DMS 273 treated with DMSO at 0.1 percent for 48 hours (cell line): ENCODE measurements at places on chromosomes 11 and 22.

- DNase-seq = no peak
These were observed 608 bp downstream of the MLC1 start for GRCh38 chr22:50084614-50085021.

GRCh38 chr11:120714438-120714837, 202.9 kb downstream of the GRIK4 start:
- no peak for DNase-seq

DNA sequence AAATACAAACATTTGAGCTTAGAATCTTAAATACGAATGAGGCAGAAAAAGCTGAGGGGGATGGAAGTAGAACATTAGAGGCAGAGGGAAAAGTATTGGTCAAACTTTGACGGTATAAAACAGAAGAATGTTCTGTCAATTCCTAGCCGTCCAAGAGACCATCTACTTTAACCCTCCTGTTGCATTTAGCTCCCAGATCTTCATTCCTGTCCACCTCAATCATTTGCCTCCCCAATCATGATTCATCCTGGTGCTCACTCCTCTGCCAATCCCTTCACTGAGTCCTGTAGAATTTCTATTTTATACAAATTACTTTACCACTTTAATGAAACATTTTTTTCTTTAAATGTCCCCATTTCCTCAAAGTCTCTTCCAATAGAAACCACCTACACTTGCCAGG, 28.2 kb downstream of the C2CD3 start:
- no peak for DNase-seq

DNA sequence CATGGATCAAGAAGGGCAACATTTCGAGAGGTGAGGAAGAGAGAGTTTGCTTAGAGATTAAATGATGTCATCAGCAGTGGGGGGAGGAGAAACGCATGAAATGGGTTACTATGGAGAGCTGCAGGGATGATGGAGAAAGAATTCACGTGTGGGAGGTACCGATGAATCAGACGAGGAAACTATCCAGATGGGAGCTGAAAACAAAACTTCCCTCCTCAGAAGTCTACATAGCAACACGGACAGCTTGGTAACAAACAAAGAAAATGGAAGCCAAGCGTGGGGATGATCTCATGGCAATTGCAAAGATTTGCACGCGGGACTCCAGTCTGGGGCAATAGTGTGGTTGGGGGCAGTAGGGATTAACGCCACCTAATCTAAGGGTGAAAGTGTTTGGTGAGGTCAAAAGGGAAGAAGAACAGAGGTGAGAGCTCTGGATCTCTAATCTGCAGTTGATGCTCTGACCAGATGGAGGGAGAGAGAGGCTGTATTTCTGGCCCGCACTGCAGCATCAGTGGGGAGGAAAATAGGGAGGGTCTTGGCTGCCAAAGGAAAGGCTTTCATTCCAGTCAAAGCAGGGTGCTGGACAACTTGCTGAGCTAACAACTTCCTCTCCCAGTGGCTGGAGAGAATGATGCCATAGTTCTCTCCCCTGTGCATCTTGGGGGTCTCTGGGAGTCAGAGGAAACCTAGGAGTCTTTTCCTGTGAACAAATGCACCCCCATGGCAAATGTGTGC, 43.4 kb upstream of the CSNK2A3 start:
- no peak for DNase-seq

GRCh38 chr11:15905366-15906104, 450.8 kb downstream of the SOX6 start:
- no peak for DNase-seq

GRCh38 chr11:123238297-123238696, 43.2 kb upstream of the CLMP start:
- no peak for DNase-seq

DNA sequence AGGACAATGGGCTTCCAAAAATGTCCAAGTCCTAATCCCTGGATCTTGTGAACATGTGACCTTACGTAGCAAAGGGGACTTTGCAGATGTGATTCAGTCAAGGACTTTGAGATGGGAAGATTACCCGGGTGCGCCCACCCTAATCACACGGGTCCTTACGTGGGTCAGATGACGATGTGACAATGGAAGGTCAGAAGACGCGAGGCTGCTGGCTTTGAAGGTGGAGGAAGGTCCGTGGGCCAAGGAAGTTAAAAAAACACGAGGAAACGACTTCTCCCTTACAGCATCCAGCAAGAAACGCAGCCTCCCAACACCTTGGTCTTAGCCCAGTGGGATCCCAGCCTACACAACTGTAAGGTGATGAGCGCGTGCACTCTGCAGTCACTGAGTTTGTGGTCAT, 860.1 kb downstream of the TBC1D22A start:
- DNase-seq = no peak

DNA sequence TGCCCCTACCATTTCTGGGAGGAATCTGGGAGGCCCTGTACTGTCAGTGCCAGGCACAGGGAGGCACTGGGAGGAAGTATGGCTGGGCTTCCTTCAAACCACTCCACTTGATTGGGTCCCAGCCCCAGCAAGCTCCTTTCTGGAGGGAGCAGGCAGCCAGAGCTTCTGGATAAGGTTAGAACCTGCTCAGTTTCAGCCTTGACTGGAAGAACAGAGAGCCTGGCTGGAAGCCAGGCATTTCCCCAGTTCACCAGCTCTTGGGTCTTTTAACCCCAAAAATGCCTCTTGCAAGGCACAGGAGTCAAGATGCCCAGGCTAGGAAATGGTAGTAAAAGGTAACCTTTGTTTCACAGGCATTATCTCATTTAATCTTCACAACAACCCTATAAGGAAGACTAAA, 9.0 kb upstream of the KCTD14 start:
- peak; percentile 3 for DNase-seq

- no peak for DNase-seq
These were observed 437.8 kb upstream of the CCDC90B start for GRCh38 chr11:83723999-83724398.

GRCh38 chr22:45444168-45444567, 30.7 kb downstream of the RIBC2 start:
- DNase-seq = no peak

DNA sequence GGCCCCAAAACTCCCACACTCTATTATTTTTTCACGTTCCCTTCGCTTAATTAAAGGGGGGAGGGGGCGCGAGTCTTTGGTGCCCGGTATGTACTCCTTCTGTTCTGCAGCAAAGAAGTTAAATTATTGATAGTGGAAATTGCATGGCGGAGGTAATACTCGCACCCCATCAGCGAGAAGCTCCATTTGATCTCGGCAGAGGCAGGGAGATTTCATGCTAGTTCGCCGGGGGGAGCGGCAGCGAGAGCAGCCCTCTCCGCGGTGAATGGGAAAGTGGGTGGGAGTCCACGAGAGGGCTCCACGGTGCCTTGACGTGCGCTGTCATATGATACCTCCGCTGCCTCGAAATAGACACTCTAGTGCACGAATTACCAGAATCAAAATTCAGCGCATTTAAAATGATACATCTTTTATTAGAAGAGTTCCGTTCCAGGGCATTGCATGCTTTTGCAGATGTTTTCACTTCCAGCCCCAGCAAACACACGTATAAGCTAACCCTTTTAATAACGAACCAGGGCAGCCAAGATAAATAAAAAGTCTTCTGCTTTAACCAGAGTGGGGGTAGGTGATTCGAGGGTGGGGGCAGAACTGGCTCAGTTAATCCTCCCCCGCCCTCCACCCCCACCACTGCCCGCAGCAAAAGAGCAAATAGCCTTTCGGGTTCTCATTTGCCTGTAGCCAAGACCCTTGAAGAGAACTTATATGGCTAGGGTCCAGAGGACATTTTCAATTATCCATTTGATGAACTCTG, 1.3 kb upstream of the BDNF start:
- DNase-seq = no peak

DNA sequence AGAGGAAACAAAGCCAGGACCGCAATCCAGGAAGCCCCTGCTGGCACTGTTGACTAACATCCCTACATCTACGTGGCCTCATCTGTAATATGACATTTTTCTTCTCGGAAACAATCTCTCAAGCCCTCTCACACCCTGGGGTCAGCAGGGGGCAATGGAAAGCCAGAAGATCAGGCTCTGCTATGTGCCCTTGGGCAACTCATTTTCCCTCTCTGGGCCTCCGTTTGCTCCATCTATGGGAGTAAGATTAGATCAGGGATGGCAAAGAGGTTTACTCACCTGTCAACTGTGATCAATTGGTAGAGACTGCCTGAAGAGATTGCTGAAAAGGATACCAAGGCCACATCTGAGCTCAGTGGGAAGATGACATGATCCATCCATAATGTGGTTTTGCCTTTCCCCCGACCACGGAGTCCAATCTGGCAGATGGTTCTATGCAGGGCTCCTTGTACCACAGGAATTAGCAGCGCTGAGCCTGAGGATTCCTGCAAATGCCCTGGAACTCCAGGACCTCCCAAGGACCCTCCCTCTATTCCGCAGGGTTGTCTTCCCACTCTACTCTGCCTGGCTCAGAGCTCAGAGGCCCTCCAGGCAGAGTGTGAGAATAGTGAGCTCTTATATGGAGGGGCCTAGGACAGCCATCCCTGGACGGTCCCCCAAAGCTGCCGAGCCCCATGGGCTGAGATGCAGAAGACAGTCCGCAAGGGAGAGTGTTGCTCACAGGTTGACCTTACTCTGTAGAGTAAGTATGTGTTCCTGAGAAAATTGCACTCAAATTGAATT, 66.1 kb downstream of the CHST1 start:
- DNase-seq = no peak

DNA sequence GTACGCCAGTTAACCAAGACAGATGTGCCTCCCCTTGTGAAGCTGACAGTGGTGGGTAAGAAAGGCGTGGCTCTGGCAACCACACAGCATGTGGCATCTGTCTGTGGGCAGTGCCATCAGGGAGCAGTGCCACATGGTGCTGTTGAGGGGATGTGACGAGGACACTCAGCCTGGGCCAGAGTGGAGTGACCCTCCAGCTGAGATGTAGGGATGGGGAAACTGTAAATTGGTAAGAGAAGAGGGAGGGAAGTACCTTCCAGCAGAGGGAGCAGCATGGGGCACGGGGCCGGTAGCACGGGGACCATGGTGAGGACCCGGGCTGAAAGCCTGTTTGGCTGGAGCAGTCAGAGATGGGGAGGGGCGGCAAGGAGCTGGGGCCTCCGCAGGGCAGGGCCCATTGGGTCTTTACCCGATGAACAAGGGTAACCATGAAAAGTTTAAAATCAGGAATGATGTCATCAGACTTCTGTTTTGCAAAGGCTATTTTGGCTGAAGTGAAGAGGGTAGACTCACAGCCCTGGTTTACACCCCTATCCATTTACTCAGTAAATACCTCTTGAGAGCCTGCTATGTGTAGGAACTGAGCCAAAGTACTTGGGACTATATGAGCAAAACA, 10.4 kb downstream of the TMPRSS6 start:
- no peak for DNase-seq

DNA sequence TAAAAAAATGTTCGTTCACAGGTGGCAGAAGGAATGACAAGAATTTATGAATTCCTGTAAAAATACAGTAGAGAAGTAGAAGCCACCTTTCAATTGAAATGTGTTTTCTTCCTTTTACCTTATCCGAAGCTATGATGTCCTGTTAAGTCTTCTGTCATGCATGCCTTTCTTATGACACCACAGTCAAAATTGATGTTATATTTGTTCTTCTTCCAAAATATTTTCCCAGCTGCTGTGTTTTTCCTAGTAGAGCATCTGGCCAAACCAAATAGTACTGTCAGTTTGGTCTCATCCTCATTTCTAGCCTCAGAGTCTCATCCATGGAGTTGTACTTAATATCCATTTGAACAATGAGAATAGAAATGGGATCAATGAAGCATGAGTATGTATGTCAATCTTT, 206.1 kb downstream of the PGR start:
- no peak for DNase-seq

DNA sequence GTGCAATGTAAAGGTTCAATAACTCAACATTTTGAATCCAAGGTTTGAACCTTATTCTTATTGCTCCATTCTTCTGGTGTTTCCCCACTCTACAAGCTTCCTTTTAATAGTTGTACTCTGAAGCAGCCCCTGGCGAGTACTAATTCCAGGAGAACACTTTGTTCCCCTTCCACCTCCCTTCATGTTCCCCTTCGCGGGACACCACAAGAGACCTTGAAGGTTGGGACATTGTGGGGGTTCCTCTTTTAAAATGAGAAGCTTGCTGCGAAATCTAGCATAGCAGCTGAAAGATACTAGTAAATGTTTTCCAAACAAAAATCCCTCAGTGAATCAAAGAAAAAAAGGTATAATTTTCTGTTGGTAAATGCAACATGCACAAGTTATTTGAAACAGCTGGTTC, 626.3 kb upstream of the LRRC4C start:
- DNase-seq = no peak

DNA sequence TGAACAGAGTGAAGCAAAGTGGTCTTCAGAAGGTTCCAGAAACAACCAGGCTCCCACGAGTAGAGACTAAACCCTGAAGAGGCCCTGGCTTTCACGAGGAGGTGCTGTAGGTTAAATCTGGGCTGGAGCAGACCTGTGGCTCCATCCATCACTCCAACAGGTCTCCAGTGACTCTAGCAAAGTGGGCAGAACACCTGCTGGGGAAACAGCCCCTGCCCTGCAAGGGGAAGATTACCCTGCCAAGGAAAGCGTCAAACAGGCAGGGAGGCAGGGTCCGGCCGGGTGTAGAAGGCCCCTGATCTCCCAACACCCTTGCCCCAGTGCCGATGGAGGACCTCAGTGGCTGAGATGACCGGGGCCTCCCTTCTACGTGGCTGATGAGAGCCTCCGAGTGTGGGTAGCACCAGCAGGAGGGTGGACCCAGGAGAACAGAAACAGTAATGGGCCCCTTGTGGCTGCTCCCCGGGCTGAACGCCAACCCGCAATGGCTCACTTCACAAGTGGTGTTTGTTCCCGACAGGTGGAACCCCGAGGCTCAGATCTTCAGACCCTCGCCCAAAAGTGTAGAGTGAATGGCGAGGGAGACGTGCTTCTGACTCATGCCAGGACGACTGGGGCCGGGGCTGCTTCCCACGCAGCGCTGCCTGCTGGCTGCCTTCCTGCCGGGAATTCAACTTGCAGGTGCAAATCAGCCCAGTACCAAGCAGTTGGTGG, 112.0 kb downstream of the SHANK2 start:
- no peak for DNase-seq

DNA sequence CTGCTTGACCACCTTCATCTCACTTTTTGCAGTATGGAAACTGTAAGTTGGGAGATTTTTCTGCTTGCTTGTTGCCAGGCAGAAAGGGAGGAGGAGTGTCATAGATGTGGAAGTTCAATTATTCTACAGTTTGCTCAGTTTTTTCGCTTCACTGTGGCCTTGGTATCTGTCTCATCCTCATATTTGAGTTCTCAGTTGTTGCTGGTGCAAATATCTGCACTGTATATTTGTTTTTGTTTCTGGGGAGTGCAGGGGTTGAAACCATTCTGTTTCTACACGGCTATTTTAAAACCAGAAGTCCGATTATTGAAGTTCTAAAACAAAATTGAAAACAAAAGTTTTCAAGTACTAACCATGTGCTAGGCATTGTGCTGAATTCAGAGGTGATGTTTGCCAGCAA, 153.4 kb downstream of the JRKL start:
- no peak for DNase-seq
